ENCODE measurements at places on chromosomes 6 and 20. TPM values are rescaled to one million over a fixed set of nuclear protein-coding genes. Genes with fewer than 3 reads are reported as not detected.

The CLPSL2 gene
- total RNA-seq, result not detected

The HAO1 gene
- total RNA-seq, result not detected

The PRL gene
- not detected for total RNA-seq

The KHDRBS2 gene
- not detected for total RNA-seq

- no peak for DNase-seq
Measured at GRCh38 chr20:56860413-56860812, 231.3 kb downstream of the TFAP2C start.

GRCh38 chr6:16380220-16380809 lies 141.9 kb downstream of the GMPR start:
- DNase-seq, result no peak

- DNase-seq, result no peak
Measured at GRCh38 chr20:57883224-57883623, 173.4 kb upstream of the PMEPA1 start.

DNA sequence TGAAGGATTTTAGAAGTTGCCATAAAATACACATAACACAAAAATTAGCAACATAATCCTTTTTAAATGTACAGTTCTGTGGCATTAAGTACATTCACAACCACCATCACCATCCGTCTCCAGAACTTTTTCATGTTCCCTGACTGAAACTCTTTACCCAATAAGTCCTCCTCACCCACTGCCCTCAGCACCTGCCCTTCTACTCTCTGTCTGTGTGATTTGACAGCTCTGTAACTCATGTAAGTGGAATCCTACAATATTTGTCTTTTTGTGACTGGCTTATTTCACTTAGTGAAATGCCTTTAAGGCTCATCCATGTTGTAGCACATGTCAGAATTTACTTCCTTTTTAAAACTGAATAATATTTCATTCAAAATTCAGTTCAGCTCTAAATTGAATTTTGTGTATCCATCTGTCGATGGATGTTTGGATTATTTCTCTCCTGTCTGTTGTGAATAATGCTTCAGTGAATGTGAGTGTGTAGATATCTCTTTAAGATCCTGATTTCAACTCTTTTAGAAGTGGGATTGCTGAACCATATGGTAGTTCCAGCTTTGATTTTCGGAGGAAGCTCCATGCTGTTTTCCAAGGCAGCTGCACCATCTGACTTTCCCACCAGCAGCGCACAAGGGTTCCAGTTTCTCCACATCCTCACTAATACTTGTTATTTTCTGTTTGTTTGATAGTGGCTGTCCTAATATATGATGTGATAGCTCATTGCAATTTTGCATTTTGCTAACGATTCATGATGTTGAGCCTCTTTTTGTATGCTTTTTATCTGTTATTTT lies 4.2 kb downstream of the ENTPD6 start:
- no peak for DNase-seq

GRCh38 chr6:164164876-164165275 lies 750.4 kb downstream of the QKI start:
- no peak for DNase-seq

GRCh38 chr6:42522942-42523814 lies 40.7 kb upstream of the UBR2 start:
- DNase-seq, result no peak

DNA sequence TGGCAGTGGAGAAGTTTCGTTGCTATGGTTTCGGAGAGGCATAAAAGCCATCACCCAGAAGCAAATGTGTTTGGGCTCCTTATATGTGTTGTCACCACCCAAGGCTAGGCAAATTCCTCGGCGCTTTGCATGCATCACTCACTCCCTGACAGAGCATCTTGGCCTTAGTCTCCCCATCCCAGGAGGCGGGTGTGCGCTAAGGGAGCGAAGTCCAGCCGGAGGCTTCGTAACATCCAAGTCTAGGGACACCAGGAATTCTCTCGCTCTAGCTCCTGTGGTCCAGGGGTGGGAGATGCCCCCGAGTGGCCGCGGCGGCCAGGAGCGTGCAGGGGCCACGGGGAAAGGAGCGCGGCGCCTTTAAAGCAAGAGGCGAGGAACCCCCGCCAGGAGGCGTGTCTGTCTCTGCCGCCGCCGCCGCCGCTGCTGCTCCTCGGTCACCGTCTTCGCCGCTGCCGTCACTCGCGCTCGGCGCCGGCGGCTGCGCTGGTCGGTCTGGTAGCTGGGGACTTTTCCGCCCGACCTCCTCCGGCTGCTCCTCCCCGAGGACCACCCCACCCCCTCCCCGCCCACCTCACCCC lies at the start of gene GRIK2:
TSS of gene GRIK2 (plus strand) at position 458 of the 578 bp plus-strand sequence.
- no peak for DNase-seq

DNA sequence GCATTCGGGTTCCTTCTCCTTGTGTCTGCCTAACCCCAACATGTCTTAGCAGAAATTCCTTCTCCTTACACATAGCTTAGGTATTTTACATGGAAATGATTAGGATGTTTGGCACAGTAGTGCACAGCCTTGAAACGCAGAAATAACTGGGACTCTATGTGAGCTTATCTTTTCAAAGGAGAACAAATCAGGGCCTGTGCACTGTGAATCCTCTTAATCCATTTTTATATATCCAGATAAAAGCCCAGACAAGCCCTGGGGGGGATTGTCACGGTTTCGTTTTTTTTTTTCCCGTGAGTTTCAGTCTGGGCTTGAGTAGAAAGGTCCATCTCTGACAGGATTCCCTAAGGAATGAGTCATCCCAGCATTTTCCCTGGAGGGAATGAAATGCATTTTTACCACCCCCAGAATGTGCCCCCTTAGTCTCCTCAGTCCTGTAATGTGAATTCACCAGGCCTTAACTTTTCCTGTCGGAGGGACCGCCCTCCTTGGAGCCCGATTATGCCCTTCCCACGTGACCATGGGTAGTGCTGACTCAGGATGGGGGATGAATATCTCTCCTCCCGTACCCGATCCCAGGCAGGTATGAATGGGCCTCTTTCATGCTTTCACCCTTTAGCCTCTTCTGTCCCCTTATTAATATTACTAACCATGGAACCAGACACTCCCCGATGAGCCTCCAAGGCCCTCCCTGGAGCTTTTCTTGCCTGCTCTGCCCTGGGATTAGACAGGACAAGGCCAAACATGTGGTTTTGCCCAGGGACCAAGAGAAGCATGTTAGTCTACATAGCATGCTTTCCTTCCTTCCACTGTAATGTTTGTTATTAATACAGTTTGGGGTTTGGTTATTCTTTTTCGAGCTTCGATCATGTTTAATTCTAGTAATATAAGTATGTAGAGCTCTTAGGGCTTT lies 23.9 kb upstream of the NAA20 start:
- peak; percentile 72 for DNase-seq

- DNase-seq, result no peak
Measured at GRCh38 chr6:52540286-52540902, 36.5 kb downstream of the TRAM2 start.

Measured in kidney epithelial cell (primary cell).